ENCODE measurements at places on chromosomes 2 and 18. TPM values are rescaled to one million over a fixed set of nuclear protein-coding genes. Genes with fewer than 3 reads are reported as not detected.

Gene TNP1
- total RNA-seq = not detected

Gene ITPRIPL1
- total RNA-seq = 1.7 TPM

Gene RTKN
- total RNA-seq = 36.4 TPM

Gene TGFA
- total RNA-seq = 17.8 TPM

Gene MXD1
- 11.8 TPM for total RNA-seq

Gene SLC4A3
- 12.2 TPM for total RNA-seq

Gene ASB18
- total RNA-seq = not detected

Gene DES
- 1,211 TPM for total RNA-seq

Gene ALK
- total RNA-seq = 0.36 TPM

Gene INPP1
- total RNA-seq = 50.7 TPM

Gene STK11IP
- 39.5 TPM for total RNA-seq

Gene KRTCAP3
- total RNA-seq = 52.9 TPM

Gene MAP2
- 3.0 TPM for total RNA-seq

Gene MDH1B
- 2.7 TPM for total RNA-seq

Gene KHK
- 2.6 TPM for total RNA-seq

Gene MAIP1
- total RNA-seq = 14.1 TPM

Gene SLC5A6
- total RNA-seq = 42.1 TPM

Gene SATB2
- total RNA-seq = 2.7 TPM

Gene KANSL1L
- total RNA-seq = 44.1 TPM

Gene HRH4
- not detected for total RNA-seq

Gene UGT1A4
- total RNA-seq = 23.2 TPM

Gene DLGAP1
- 0.52 TPM for total RNA-seq

Gene CRACDL
- 25.5 TPM for total RNA-seq

Gene GRB14
- total RNA-seq = 6.7 TPM

Data from ureter (tissue), 1 donor.